ENCODE measurements at places on chromosomes 16 and 17.

DNA sequence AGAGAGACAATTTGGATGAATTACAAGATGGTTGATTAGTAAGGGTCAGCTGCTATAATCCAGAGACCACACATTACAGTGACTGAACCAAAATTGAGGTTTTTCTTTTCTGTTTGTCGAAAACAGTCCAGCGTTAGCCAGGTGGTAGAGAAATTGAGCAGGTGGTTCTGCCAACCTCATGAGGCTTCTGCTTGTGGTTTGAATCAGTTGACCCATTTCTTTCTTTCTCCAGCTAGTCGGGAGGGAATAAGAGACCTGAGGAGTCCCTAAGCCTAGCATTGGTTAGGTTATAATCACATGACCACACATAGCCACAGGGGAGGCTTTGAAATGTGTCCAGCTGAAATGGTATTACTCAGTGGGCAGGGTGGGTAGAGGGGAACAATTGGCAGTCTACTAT is 504.6 kb downstream of the HS3ST4 start:
- DNase-seq, result no peak

DNA sequence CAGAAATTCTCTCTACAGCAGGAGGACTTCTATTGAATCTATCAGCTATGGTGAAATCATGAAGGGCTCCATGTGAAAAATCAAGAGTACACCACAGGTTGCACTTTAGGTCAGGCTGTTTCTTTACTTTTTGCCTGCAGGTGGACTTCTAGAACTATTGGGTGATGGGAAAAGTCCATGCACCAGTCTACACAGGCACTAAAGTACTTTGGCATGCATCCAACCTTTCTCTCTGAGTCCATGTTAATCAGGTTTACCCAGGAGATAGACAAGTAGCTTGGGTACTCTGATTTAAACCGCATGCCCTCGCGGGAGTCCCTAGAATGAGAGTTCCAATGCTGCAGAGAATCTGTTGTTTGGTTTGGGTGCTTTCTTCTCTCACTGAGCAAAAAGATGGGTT is 9.1 kb upstream of the ANKFN1 start:
- no peak for DNase-seq

DNA sequence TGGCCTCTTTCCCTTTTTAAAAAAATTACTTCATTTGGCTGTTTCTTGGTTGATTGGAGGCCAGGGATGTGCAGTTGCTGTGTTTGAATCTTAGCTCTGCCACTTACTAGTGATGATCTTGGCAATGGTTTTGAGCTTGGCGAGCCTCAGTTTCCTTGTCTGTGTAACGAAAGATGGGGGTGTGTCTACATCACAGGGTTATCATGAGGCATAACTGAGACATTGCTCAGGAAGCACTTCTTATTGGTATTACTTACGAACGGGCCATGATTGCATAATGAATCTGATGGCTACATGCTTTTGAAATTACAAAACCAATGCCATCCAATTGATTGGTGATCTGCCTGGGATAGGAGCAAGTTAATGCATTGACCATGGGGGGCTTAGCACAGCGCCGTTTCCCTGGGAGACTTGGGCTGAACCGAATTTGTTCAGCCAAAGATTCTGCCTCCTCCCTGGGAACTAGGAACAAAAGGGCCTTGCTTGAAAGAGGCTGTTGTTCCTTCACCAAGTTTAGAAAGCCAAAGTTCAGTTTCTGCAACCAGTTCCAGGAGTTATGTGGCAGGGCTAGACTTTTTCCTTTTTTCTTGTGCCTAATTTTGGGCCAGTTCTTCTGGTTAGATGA is 21.9 kb downstream of the CMIP start:
- DNase-seq, result no peak

- no peak for DNase-seq
Measured at GRCh38 chr17:64994781-64995538, 61.6 kb downstream of the GNA13 start.

- DNase-seq, result no peak
Measured at GRCh38 chr16:58034774-58035173, 9.2 kb downstream of the MMP15 start.

GRCh38 chr16:2008631-2009163 is 924 bp downstream of the ZNF598 start:
- DNase-seq, result no peak

GRCh38 chr16:10688291-10688690 is 6.4 kb downstream of the TEKT5 start:
- no peak for DNase-seq

GRCh38 chr16:48057048-48057447 is 98.7 kb downstream of the ABCC12 start:
- DNase-seq, result no peak

DNA sequence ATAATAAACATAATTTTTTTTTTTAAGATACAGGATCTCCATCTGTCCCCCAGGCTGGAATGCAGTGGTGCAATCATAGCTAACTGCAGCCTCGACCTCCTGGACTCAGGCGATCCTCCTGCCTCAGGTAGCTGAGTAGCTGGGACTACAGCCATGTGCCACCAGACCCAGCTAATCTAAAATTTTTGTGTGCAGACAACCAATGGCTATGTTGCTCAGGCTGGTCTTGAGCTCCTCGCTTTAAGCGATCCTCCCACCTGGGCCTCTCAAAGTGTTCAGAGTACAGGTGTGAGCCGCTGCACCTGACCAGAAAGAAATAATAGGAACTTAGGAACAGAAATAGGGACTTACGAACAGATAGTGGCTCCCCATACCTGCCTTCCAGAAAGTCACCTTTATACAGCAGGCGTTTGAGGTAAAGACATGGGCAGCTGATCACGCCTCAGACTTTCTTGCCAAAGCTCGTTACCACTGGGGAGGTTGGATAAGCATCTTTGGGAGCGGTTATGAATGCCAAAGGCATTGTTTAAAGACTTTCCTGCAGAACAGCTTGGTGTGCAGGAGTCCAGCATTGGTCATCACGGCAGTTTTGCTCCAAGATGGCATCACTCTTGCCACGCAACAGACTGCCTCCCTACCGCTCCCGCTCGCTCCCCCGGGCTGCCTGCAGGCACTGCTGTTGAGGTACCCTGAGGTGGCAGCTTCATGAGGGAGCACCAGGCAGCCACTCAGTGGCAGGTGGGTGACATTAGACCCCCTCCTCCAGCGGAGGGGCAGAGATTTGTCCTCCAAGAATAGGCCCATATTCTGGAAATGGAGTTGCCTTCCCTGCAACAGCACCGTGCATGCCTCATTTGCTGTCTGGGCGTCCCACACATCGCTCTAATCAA is 13.6 kb downstream of the COX4I1 start:
- DNase-seq, result no peak

GRCh38 chr17:74454197-74455024 is 12.0 kb upstream of the CD300A start:
- DNase-seq, result no peak

GRCh38 chr17:66302761-66303626 is 581 bp downstream of the PRKCA start:
- DNase-seq, result no peak

DNA sequence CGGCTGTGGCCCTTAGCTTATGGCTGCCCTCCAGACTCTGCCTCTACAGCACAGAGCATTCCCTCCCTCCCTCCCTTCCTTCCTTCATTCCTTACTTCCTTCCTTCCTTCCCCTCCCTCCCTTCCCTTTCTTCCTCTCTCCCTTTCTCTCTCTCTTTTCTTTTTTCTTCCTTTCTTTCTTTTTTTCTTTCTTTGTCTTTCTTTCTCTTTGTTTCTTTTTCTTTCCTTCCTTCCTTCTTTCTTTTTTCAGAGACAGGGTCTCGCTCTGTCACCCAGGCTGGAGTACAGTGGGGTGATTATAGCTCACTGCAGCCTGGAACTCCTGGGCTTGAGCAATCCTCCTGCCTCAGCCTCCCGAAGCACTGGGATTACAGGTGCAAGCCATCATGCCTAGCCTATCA is 11.7 kb downstream of the TMEM92 start:
- DNase-seq, result no peak

DNA sequence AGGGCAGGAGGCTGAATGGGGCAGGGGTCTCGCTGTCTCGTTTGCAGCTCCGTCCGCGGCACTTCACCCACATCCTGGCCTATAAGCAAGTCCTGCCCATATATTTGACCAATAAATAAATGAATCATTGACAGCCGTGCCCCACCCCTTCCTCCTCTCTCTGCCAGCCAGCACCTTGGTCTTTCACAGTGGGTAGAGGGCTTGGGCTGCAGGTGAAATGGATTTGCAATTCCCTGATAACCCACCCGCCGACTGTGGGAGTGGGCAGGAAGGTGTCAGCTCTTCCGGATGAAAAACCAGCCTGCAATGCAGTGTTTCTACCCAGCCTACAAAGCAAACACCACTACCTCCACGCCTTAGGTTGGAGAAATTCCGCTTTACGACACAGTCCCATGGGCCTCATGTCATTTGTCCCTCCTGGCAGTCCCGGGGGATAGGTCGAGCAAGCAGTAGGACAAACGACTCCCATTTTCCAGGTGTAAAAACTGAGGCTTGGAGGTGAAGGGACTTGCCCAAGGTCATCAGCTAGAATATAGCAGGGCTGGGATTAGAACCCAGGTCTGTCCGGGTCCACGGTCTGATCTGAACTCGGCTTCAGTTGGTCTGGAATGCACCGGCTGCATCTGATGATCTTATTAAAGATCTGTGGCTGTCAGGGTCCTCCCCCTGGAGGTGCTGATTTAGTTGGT is 79.0 kb downstream of the ABCC1 start:
- no peak for DNase-seq

DNA sequence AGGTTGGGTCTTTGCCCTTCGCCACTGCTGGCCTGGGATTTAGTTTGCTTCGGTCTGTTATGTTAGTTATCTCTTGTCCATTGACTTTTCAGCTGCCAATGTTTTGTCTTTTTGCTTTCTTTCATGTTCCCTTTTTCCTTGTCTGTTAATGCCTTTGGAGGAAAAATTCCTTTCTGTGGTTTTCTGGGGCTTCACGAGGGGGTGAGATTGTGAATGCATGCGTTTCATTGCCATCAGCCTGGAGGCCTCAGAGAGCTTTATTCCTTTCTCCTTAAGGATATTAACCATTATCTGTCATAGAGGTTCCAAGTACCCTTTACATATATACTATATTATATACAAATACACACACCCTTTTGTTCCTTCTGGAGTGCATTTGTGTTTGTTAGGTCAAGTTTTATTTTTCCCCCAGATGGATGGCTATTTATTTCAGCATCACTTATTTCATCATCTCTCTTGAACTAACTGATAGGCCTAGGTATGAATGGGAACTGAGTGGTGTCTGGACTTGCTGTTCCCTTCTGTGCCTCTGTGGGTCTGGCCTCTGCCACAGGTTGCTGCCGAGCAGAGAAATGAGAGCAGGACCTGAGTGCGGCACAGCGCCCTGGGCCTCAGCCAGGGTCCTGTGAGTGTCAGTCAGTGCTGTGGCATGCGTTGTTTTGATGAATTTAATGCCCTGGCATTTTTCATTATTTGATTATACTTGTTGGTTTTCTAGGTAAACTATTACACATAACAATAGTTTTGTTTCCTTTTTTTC is 193.4 kb downstream of the LGALS9B start:
- no peak for DNase-seq

Data from GM18507 (cell line).